CD4-positive, CD25-positive, alpha-beta regulatory T cell (primary cell): ENCODE measurements at places on chromosomes 2 and 18. TPM values are rescaled to one million over a fixed set of nuclear protein-coding genes. Genes with fewer than 3 reads are reported as not detected.

The MAP2 gene
- 1.1 TPM for polyA plus RNA-seq

The NHEJ1 gene
- polyA plus RNA-seq: 28.0 TPM

The RRM2 gene
- 7.9 TPM for polyA plus RNA-seq

The GALR1 gene
- not detected for polyA plus RNA-seq

DNA sequence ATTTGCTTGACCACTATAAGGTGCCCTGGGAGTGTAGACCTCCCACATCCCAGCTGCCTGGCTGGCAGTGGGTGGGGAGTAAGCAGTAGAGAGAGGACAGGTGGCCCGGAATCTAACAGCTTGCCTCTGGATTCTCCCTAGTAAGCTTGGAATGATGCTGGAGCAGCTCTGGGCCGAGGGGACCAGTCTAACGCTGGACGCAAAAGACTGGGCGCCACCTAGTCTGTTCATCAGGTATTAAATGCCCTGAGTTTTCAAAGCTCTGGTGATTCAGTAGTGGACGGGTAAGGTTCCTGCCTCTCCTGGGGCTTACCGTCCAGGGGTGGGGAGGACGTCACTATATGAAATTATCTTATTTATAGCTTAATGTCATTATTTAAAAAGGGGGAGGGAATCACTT, 648 bp upstream of the LYPD6B start:
- no peak for DNase-seq
- H3K36me3 ChIP-seq: no peaks in the 10 kb centered on the region
- H3K27ac ChIP-seq: no peak overlapping the region
- H3K4me3 ChIP-seq: no peak overlapping the region
- peaks cover 6% of the 10 kb centered on the region for H3K27me3 ChIP-seq
- H3K4me1 ChIP-seq: no peaks in the 10 kb centered on the region
